ENCODE measurements at places on chromosomes 4 and X. TPM values are rescaled to one million over a fixed set of nuclear protein-coding genes. Genes with fewer than 3 reads are reported as not detected.

Gene TEX11
- not detected for polyA plus RNA-seq

Gene DCAF4L1
- polyA plus RNA-seq: 0.15 TPM

Gene CLTRN
- polyA plus RNA-seq: 1.9 TPM

Gene SMARCA5
- 322 TPM for polyA plus RNA-seq

GRCh38 chr4:158754385-158755180, 14.2 kb upstream of the FNIP2 start:
- no peak for DNase-seq

DNA sequence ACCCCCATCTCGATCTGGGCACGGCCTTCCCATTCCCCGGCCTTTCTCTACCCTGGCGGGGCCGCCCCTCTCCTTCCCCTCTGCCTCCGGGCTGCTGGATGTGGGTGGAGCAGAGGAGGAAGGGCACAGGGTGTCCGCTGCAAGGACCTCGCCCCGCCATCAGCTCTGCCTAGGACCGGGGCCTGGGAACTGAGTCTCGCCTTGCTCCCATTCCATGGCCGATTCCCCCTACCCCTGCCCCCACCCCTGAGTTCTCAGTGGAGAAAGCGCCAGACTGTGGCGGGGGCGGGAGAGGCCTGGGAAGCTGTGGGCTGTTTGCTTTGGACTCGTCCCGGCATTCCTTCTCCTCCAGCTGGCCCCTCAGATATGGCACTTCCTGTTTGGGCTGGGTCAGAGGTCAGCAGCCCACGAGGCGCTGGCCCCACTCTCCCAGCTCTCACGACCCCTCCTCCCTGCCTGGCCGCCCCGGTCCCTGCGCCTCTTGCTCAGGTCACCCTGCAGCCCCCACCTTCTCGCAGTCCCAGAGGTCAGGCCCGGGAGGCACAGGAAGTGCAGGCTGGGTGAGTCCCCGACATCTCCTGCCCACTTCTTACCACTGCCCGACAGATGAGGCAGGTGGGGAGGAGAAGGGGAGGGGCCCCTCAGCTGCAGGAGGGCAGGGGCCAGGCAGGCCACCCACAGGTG, 6.4 kb upstream of the BGN start:
- DNase-seq: no peak

DNA sequence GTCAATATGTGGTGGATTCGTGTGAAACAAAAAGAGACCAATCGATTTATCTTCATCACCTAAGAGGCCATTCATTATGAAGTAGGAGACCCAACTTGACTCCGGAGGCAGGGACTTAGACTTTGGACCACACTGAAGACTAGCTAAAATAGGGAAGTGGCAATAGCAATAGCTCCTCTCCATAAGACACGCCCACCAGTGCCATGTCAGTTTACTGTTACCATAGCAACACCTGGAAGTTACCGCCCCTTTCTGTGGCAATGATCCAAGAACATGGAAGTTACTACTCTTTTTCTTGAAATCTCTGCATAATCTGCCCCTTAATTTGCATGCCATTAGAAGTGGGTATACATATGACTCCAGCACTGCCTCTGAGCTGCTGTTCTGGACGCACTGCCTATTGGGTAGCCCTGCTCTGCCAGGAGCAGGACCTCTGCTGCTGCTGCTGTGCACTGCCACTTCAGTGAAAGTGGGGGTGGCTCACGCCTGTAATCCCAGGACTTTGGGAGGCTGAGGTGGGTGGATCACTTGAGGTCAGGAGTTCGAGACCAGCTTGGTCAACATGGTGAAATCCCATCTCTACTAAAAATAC, 163.2 kb downstream of the PRKX start:
- DNase-seq: no peak

GRCh38 chr4:38696697-38697096, 32.7 kb downstream of the KLF3 start:
- no peak for DNase-seq

GRCh38 chrX:118350706-118351105, 4.8 kb downstream of the WDR44 start:
- no peak for DNase-seq

Gene DMD
- polyA plus RNA-seq: 58.0 TPM

Gene TLR8
- 0.46 TPM for polyA plus RNA-seq

Gene APBB2
- polyA plus RNA-seq: 30.5 TPM

DNA sequence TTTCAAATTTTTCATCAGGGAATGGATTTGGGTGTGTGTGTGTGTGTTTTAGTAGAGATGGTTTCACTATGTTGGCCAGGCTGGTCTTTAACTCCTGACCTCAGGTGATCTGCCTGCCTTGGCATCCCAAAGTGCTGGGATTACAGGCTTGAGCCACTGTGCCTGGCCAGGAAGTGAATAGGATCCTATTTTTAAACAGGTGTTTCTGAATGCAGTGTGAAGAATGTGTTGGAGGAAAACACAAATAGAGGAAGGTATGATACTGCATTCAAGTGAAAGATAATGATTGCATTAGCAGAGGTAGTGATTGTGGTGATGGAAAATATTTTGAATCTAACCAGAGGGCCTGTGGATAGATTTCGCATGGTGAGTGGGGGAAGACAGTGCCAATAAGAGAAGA, 189.6 kb downstream of the TENM3 start:
- no peak for DNase-seq

Gene USP27X
- 8.6 TPM for polyA plus RNA-seq

Gene BST1
- 3.2 TPM for polyA plus RNA-seq

GRCh38 chr4:168631241-168632162, 134.7 kb downstream of the PALLD start:
- DNase-seq: peak; percentile 72

DNA sequence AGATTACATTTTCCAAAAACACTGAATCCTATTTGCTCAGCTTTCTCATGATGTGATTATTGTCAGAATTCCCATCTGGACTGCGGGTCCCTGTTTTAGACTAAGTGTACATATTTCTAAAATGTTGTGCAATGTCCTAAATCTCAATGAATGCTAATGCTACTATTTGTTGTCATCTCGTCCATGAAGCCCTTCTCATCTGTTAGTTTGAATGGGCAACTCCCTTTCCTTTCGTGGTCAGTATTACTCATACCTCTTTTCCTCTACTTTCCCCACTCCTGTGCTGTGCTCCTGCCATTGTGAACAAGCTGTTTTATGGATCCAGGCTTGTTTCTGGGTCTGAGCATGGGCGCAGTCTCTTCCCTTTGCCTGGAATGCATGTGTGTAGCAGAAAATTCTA, 91.0 kb downstream of the MID1 start:
- no peak for DNase-seq

DNA sequence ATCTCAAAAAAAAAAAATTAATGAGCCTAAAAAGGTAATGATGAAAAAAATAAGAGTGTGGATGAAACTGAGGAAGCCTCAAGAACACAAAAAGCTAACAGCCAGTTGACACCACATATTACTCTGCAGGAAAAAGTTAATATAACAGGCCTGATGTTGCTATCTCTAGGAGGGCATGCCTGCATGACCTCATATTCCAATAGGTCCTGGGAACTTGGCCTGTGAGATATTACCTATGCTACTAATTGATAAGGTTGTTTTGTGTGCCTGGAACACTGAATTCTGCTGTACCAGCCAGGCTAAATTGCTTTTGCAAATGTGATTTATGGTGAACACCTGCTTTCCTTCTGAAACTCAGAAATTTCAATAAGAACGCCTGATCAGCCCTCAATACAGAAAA, 15.9 kb downstream of the SLC9A7 start:
- no peak for DNase-seq

DNA sequence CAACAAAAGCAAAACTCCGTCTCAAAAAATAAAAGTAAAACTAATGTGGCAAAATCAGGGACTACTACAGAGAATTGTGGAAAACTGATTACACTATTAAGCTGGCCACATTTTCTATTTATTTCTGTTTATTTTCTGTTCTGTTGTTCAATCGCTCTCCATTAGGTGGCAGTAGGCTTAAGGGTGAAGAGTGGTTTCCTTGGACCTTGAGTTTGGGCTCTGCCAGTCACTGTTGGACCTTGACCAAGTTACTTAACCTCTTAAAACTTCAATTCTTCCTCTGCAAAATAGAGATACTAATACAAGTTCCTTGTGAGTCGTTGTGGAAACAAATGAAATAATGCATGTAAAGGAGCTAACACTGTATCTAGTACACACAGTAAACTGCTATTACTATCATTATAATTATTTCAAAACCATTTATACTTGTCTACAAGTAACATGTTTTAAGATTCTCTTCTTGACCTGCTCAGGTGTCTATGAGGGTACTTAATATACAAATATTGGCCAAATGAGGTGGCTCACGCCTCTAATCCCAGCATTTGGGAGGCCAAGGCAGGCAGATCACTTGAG, 15.2 kb downstream of the HSD17B11 start:
- peak; percentile 66 for DNase-seq

Gene TLR2
- 30.8 TPM for polyA plus RNA-seq

GRCh38 chr4:3850128-3850527, 83.9 kb downstream of the ADRA2C start:
- DNase-seq: no peak

GRCh38 chr4:153555730-153556434, 89.7 kb downstream of the TMEM131L start:
- DNase-seq: peak; percentile 79

Gene RS1
- polyA plus RNA-seq: 0.39 TPM

Gene OTC
- not detected for polyA plus RNA-seq
